ENCODE measurements at places on chromosomes 13 and 19.

GRCh38 chr13:21998279-21998990 is 327.6 kb downstream of the FGF9 start:
- DNase-seq: no peak

DNA sequence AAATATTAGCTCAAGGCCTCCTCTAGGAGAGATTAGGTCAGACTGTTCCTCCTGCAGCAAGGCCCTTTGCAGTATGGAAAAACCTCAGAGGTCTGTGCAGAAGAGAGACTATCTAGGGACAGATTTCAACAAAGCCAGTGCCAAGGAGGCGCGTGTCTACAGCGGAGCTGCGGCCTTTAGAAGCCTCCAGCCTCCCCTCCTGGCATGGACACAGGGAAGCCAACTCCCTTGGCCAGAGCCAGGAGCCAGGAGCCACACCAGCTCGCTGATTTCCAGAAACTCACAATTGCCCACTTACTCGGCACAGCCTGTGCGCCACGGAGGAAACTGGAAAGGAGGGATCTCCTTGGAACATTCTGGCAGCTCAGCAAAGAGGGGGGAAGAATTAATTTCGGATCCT is 63.4 kb downstream of the INSR start:
- DNase-seq: no peak

DNA sequence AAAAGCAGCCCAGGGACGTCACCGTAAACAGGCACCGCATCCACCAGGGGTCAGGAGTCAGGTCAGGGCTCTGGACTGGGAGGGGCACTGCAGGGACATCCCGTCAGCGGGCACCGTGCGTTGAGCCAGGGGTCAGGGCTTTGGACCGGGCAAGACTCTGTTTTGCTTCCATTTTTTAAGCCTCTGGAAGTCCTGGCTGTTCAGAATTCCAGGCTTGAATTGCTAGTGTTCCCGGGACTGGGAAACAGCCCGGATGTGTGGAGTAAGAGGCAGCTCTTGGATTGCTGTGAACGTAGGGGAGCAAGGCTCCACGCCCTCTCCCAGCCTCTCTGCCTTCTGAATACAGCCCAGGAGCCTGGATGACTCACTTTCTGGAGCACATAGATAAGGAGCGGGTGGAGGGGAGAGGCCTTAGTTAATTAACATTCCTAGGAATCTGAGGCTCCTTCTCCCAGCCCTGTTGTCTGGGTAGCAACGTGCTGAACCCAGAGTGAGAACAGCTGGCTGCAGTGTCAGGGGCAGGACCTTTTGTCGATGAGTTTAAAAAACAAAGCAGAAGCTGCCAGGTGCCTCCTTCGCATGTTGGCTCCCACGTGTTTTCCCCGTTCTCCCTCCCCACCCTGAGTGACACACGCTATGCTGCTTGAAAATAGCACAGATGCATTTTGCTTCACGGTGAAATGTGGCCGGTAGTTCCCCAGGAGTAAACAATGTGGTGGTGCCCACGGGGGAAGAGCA is 21.9 kb downstream of the ATP11A start:
- no peak for DNase-seq

DNA sequence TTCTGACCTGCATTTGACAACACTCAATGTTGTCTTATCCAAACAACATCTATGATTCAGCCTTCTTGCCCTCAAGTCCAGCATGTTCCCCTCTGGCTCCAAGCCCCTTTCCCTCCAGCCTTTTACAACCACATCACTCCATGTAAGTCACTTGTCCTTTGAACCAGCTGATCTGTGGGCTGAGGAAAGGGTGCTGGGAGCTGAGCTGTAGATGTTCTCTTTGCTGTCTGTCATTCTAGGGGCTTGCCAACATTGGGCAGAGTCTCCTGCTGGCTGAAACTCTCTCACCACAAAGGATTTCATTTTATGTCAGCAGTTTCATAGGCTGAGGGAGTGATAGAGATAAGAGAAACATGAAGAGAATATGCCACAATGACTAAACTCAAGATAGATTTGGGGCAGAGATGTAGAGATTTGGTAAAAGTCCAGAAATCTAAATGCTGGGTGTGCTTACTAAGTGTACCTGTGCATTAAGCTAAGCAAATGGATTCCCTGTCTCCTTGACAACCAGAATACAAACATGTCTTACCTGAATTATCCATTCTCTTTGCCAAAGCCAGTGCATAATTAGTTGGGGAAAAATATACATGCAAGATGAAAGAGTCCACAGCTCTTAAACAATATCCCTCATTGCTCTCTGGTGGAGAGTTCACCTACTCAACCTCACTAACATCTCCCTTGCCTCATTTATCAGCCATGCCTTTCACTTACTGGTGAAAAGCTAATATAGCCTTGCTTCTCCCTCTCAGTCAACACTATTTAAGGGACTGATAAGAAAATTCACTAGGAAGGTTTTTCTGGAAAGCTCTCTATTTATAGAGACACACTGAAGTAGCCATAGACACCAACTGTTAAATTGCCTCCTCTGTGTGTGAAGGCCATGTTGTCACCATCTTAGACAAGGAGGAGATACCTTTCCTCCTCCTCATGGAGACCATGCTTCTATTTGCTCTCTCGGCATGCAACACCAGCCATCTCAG is 175.5 kb upstream of the SERP2 start:
- no peak for DNase-seq

DNA sequence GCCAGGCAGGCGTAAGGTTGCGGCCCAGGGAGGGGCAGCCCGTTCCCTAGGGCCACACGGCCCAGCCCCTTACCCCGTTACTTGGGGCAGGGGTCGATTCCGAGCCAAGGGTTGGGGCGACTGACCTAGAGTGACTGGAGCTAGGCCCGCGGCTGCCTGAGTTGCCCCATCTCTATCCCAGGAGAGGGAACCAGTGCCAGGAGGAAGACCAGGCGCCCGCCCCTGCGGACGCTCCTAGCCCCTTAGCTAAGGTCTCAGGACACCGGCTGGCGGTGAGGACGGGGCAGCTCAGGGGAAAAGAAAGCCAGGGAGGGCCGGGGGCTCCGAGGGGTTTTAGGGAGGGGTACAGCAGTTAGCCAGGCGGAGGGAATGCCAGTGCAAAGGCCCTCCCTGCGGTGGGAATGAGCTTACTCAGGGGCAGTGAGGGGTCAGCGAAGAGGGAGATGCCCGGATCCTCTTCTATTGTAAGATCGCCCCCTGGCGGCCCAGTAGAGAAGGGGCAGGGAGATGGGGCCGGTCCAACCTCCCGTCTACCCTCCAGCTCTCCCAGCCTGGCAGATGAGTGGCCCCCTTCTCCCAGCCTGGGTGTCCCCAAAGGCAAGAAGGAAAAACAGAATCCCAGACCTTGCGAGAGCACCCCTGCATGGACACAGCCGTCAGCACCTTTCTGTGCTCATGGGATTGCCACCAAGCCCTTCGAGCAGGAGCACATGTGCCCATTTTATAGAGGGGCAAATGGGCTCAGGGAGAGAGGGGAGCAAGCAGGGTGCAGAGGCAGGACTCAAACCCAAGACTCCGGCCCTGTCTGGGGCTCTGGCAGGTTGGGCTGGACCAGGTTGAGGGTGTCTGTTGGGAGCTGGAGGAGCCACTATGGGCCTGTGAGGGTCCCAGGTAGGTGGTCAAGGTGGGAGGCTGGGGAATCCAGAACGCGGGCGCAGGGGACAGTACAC is 16.3 kb downstream of the CILP2 start:
- peak; percentile 50 for DNase-seq

DNA sequence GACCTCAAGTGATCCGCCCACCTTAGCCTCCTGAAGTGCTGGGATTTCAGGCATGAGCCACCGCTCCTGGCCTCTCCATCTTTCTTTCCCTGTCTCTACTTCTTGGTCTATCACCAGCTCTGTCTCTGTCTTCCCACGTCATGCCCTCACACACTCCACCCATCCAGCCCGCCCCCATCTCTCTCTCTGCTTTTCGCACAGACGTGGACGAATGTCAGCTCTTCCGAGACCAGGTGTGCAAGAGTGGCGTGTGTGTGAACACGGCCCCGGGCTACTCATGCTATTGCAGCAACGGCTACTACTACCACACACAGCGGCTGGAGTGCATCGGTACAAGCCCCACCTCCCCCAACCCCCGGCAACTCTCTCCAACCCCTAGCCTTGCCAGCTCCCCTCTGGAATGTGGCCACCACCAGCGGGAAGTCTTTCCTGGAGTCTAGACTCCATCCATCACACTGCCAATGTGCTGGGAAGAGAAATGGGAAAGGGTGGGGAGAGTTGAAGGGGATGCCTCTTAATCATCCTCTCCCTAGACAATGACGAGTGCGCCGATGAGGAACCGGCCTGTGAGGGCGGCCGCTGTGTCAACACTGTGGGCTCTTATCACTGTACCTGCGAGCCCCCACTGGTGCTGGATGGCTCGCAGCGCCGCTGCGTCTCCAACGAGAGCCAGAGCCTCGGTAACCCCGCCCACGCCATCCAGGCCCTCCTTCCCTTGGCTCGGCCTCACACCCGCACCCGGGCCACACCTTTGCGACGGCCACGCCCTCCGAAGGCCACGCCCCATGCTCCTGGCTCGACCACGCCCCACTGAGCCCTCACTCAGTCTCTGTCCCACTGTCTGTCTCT is 22.5 kb downstream of the LTBP4 start:
- DNase-seq: no peak

DNA sequence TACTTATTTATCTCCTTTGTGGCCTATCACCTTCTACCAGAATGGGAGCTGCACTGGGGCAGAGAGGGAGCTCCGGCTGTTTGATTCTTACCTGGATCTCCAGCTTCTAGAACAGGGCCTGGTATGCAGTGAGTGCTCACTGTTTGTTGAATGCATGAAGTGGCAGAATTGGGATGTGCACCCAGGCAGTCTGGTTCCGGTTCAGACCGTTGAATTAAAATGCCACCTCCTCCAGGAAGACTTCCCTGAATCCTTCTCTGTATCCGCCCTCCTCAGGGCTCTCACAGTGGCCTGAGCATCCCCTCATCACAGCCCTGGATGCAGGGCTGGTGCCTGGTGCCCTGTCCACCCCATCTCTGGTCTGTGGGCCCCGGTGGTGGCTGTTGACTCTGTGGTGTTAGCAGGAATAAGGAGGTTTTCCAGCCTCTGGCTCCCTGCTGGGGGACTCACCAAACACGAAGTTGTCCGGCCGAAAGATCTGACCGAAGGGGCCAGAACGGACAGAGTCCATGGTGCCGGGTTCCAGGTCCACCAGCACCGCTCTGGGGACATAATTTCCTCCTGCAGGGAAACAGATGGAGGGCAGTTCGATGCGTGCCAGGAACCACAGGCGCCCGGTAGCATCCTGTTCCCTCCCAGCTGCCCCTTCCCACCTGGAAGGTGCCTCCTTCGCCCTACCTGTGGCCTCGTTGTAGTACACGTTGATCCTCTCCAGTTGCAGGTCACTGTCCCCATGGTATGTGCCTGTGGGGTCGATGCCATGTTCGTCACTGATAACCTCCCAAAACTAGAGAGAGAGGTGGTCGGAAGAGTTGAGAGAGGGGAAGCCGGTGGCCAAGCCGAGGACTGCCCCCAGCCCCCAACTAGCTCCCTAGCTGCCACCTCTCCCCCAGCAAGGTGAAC is 1.0 kb downstream of the TUBB4A start:
- DNase-seq: no peak

DNA sequence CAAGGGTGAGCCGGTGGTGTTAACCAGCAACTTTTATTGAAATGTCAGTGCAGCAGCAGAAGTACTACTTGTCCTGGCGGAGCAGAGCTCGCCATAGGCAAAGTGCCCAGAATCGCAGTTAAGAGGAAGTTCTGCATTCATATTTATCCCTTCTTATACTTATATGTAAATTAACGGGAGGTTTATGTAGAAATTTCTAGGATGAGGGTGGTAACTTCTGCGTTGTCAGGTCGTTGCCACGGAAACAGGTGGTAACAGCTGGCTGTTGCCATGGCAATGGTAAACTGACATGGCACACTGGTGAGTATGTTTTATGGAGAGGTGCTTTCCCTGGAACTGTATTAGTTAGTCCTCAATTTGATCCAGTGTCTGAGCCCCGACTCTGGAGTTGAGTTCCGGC is 2494.9 kb upstream of the PCDH20 start:
- no peak for DNase-seq

DNA sequence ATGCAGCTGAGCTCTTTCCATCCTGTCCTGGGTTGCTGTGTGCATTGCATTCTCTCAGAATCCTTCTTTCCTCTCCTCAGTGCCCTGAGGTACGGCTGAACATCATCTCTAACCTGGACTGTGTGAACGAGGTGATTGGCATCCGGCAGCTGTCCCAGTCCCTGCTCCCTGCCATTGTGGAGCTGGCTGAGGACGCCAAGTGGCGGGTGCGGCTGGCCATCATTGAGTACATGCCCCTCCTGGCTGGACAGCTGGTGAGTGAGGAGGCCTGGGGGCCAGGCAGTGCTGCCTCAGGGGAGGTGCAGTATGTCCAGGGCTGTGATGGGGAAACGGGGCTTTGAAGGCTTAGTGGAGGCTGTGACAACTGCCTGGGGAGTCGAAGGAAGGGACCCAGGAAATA is 29.8 kb downstream of the PPP2R1A start:
- no peak for DNase-seq

DNA sequence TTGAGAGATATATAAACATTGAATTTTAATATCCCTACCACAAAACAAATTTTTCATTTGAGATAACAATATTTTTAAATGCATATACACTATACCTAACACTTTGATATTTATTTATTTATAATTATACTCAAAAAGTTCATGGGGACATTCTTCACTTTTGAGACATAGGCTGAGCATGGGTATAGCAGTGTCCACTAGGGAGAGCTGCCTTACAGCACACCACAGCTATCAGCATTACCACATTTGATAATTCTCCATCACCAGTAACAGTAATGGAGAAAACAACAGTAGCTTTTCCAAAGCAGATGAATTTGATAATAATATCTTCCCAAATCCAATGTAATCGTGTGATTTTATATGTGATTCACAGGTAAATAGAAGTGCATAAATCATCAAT is 626.1 kb downstream of the DACH1 start:
- DNase-seq: no peak

- DNase-seq: no peak
Observed at GRCh38 chr13:35630551-35631275, 154.2 kb upstream of the MAB21L1 start.

DNA sequence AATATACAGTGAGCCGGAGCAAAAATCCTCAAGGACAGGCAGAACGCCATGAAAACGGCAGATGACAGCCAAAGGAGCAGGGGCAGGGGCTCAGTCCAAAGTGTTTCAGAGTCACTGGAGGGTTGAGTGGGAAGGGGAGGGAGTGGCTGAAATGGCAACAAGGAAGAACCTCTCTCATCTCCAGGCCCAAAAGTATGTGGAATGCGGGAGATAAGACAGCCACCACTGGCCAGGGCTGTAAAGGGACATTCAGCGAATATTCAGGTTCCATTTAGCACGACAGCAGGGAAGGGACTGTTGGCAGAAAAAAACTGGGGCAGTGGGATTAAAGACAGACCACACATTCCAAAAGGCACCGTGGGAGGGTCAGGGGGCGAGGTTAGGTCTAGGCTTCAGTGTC is 48.4 kb downstream of the USPL1 start:
- no peak for DNase-seq

- DNase-seq: no peak
Observed at GRCh38 chr19:28737021-28737895, 475.7 kb downstream of the UQCRFS1 start.

Data from activated T-helper 1 cell treated with anti-CD3 and anti-CD28 coated beads, Interleukin-2, amount 50 U/mL, for 16 hours (primary cell).